ENCODE measurements at places on chromosomes 3 and 15.

GRCh38 chr15:73560501-73561117 is 72.6 kb downstream of the NPTN start:
- DNase-seq = no peak

DNA sequence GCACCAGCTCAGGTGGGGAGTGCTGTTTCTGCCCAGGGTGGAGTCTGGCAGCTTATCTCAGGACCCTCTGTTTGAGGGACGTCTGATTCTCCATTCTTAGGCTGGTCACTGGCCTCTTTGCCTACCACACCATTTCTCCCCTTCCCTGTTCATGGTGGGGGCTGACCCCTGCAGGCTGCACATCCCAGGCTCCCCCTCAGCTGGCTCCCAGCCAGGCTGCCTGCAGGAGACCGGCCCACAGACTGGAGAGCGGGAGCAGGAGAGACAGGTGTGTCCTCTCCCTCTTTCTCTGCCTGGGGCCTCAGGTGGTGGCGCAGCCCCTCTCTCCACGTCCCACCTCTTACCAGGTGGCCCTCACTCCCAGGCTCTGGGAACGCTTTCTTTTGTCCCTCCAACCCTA is 60.8 kb downstream of the RAB11A start:
- no peak for DNase-seq

- no peak for DNase-seq
Observed at GRCh38 chr3:188264226-188265207, 110.6 kb downstream of the LPP start.

DNA sequence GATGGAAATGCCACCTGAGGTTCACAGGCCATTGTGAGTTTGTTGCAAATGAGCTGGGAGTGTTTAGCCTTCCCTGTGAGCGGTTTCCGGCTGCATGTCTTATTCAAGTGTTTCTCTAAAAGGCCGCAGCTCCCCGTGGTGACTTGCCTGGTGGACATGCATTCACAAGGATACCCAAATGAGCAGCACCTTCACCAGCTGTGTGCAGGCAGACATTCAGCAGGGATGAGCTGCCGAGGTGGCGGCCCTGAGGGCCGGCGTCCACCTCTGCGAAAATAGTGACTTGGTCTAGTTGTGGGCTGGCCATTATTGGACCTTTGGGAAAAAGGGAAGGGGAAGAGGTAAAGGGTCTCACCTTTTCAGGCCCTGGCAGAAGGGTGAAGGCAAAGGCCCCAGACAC is 23.4 kb downstream of the SPSB4 start:
- DNase-seq = no peak

DNA sequence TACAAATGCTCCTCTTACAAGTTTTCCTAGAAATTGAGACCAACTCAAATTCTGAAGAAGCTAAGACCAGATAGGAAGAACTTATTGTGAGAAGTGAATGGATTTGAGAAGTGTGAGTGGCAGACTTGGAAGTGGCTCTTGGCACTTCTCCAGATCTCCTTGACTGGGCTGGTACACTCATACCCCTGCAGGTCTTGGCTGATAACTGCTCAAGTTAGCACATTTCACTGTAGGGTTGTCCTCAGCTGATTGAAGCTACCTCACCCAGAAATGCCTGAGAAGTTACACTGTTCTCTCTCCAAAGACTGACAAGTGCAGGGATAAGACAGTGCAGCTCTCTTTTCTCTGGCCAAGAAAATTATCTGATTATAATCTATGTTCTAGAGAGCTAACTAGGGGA is 16.5 kb upstream of the CLDN1 start:
- DNase-seq = no peak

- DNase-seq = peak; percentile 65
Observed at GRCh38 chr3:143529018-143529478, 319.2 kb downstream of the SLC9A9 start.

DNA sequence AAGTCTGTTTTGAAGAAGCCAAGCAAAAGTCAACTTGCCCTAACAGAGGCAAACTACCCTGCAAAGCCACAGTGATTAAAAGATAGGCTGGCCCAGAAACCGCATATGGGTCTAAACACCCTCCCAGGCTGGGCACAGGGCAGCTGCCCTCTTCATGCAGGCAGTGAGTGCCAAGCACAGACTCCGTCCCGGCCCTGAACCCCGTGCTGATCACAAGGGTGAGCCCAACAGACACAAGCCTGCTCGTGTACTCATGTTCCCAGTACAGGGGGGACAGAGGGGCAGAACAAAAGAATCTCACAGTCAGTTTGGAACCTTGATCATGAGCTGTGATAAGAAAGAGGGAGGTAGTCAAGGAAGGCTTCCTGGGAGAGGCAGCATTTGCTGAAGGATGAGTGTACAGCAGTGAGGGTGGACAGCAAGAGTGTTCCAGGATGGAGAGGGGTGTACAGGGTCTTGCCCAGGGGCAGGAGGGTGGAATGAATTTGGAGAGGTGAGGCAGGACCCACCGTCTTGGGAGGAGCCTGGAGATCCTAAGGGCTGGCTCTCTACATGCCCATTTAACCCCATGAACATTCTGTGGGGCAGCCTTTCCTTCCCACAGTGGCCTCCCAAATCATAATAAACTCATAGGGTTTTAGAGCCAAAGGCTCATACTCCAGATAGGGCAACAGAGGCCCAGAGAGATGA is 43.2 kb upstream of the PRR23E start:
- DNase-seq = no peak

- DNase-seq = no peak
Observed at GRCh38 chr3:170740726-170741591, 129.0 kb downstream of the RPL22L1 start.

GRCh38 chr3:77271306-77271705 is 231.4 kb downstream of the ROBO2 start:
- DNase-seq = no peak

DNA sequence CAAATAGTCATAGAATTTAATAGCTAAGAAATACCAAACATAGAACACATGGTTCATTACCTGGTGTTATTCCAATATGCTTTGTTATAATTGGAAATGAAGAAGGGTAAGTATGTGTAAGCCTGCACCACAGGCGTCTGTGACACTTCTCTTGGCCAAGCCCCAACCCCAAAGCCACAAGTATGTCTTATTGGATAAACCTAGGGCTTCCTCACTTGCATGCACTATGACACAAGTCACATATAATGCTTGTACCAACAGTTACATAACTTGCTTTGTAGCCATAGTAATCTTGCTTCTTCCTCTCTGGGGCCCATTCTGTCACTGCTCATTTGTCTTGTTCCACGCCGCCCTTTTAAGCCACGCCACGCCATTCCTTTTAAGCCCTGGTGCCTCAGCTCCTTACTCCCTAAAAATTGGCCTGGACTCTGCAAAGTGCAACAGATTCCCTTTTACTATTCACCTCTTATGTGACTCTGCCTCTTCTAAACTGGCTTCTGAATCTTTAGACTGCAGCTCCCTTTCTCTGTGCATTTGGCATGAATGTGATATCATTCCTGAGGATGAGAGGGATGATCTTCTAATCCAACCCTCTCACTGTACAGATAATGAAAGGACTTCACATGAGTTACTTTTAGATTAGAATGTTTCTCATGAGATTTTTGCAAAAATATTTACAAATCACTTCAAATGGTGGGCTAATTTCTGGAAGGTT is 48.1 kb upstream of the EPHA3 start:
- DNase-seq = no peak

DNA sequence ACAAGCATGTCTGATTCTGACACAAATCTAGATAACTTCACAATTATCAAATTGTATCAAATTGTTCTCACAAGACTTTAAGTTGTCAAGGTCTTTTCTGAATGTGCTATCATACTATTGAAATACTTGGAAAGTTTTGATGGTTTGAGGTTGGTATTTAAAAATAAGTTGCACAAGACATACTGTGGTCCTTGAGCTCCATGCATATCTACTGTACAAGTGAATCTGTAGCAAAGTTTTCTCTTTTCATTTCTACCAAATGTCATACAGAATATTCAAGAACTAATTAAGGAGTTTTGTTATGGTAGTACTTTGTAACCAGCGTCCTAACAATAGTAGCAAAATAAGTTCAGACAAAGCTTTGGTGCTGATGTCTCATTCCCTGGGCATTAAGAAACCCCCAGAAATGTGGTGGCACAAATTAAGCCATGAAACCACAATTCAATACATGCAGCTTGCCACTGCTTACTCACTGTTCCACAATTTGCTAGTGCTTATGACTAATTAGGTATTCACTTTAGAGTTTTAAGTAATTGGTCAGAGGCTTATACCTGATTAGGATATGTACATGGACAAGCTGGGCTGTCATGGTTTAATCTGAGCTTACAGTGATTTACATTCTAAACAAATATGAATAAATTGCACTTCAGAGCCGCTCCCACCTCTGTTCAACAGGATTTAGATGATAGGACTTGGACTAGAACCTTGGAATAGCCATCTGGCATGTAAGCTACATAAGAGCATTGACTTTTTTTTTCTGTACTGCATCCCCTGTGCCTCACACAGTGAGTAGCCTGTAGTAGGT is 8.8 kb downstream of the TBC1D23 start:
- DNase-seq = no peak

- DNase-seq = no peak
Observed at GRCh38 chr3:127097072-127097405, 95.9 kb upstream of the PRR23E start.

DNA sequence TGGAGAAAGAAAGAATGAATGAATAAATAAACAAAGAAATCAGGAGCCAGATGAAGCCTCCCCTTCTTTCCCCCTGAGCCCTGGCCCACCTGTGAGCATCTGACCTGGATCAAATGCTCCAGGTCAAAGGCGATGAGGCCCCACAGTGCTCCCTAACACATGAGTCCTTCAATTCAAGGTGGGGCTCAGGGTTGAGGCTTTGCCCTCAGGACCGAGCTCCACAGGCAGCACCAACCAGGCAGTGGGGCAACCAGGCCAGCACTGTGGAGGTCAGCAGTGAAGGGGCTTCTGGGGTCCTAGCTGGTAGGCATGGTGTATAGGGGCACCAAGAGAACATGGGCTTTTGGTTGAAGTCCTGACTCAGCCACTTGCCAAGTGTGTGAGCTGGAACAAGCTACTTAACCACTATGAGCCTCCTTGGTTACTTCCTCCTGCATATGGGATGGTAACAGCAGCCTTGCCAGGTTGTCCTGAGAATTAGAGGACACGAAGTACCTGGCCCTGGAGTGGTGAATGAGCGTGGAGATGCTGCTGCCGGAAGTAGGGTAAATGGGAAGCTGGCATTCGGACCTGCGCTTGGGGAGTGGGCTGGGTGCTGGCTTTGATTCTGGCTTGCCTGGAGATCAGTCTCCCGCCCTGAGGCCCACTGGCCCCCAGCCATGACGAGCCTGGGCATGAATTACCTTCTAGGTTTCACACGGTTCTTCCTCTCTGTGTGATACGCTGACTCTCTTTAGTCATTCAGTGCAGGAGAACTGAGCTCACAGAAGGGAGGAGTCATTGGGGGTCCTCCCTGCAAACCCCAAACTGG is 10.0 kb upstream of the PAQR5 start:
- DNase-seq = no peak

DNA sequence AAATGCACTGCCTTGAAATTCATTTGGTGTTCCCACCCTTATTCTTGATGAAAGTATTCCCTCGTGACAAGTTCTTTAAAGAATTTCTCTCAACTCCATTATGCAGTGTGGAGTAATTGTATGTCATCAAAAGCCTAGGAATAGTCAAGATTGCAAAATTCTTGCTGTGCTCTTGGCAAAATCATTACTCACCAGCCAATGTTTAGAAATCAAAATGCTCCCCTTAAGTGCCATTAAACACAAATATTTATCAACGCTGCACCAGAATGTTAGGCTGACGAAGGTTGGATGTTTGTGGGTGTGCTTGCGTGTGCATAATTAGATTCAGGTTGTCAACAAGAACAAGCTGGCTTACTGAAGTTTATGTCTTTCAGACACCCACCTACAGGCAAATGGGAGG is 40.5 kb downstream of the SST start:
- DNase-seq = no peak

DNA sequence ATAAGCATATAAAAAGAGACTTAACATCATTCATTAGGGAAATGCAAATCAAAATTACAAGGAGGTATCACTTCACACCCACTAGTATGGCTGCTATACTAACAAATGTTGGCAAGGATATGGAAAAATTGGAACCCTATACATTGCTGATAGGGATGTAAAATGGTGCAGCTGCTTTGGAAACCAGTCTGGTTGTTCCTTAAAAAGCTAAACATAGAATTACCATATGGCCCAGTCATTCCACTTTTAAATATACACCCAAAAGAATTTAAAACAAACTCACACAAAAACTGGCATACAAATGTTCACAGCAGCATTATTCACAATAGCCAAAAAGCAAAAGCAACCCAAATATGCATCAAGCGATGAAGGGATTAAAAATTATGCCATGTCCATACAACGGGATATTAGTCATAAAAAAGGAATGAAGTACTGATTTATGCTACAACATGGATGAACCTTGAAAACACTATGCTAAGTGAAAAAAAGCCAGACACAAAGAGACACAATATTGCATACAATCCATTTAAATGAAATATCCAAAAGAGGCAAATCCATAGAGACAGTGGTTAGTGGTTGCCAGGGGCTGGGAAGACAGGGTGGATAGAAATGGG is 118.3 kb downstream of the OSBPL10 start:
- DNase-seq = no peak

- DNase-seq = no peak
Observed at GRCh38 chr3:2099779-2100191, 1.1 kb downstream of the CNTN4 start.

DNA sequence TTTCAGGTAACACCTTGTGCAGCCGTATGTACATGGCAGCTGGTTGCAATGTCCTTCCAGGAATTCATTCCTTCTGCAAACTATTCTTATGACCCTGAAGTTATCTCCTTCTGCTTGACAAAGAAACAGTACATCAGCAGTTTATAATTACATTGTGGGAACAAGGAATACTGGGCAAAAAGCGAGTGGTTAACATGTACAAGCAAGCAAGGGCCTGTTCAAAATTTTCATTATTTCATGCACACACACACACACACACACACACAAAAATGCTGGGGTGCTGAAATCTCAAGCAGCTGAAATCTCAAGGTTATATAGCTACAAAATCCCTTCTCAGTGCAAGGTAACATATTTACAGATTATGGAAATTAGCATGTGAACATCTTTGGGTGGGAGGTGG is 30.7 kb downstream of the GTPBP8 start:
- DNase-seq = no peak

DNA sequence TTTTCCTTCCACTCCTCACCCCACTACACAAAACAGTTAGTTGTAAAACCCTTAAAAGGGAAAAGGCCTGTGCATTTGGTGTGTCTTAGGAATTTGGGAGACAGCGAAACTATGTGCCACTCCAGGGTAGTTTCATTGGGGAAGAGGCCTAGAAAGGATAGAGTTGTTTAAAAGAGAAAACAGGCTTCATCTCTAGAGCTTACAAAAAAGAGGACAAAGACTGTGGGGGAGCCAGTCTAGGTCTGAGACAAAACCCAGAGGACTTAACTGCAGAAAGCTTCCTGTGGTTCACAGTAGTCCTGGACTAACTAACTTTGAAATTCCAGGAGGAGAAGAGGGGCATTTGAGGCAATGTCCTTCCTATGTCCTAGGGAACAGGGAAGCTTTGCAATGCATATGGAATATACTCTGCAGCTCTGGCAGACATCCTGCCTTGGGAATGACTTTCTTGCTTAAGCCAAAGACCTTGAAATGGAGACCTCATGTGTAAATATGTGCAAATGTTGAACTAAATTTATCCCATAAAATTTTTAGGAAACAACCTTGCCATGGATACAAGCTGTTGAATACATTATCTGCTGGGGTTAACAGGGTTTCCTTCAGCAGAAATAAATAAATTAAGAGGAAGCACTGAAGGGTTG is 159.4 kb downstream of the LSAMP start:
- no peak for DNase-seq

- DNase-seq = no peak
Observed at GRCh38 chr3:147744967-147745366, 335.8 kb downstream of the ZIC1 start.

- no peak for DNase-seq
Observed at GRCh38 chr3:126028096-126028495, 55.8 kb downstream of the SLC41A3 start.
